ENCODE measurements at places on chromosomes 11 and 22.

DNA sequence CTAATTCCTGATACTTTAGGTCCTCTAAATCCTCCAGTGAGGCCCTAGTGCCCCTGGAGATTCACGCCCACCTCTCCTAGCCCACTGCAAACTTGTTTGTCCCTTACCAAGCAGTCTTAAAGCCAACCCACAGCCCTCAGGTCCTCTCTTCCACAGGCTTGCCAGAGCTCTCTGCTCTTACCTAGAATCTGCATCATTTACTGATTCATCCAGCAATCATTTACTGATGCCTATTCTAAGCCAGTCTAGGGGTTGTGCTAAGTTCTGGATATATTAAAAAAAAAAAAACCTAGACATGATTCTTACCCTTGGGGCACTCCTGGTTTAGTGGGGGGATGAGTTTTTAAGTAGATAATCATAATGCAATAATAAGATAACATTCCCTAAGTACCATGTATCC lies 43.0 kb upstream of the PLET1 start:
- DNase-seq, result no peak

- no peak for DNase-seq
These were observed 240.0 kb downstream of the MIAT start for GRCh38 chr22:26897384-26897783.

DNA sequence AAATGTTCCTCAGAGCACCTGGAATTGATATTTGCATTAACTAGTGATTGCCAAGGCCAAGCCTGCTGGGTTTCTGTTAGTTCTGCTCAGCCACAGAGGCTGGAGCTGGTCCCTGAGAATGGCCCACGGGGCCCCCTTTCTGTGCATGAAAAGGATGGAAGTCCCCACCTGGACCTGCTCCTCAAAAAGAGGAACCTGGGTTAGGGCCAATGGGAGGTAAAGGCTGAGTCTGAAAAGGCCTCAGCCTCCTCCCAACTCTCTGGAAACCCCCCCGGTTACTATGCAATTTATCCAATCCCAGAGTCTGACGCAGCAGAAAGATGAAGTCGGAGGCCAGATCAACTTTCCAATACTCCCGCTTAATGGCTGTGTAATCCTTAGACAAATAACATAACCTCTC lies 6.8 kb upstream of the CREB3L1 start:
- no peak for DNase-seq

DNA sequence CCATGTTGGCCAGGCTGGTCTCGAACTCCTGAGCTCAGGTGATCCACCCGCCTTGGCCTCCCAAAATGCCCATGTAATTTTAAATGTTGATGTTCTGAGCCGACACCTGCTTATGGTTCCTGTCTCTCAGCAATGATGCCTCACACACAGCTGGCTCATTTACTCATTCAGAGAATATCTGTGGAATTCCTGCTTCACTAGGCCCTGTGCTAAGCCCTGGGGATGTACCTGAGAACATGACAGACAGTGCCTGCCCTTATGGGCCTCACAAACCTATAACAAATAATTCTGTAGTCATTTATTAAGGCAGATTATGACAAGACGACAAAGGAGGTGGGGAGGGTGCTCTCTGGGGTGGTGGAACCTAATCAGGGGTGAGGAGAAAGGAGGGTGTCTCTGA lies 93.7 kb downstream of the PRR5L start:
- no peak for DNase-seq

- no peak for DNase-seq
These were observed 31.3 kb downstream of the TMEM123 start for GRCh38 chr11:102421261-102421660.

DNA sequence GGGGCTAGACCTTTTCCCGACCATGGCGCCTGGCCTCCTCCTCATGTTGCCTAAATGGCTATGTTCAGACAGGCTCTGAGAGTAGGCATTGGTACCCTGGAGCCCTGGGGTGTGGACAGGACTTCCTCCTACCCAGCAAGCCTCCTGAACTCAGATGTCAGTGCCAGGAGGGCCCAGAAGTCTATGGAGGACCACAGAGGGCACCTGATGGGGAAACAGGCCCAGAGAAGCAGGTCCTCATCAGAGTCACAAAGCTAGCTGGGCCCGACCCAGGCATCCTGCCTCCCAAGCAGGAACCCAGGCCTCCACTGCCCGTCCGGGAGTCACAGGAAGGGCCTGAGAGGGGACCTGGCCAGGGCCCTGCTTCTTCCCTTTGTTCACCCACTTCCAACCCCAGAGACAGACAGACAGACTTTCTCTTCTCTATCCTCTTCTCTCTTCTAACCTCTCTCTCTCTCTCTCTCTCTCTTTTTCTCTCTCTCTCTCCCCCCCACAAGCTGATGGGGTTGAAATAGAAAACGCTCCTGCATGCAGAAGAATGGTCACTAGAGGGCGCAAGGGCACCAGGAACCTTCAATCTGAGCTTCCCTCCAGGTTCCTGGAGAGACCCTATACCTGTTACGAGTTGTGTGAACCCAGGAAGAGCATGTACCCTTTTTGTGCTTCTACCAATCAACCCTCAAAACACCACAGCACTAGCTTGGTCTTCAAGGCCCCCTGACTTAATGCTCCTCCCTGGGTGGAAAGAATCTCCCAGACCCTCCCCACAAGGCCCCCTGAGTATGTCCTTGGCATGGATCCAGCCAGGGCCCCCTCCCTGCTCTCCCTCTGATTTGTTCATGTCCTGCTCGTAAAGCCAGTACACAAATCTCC lies 27.1 kb downstream of the ARAP1 start:
- peak; percentile 93 for DNase-seq

- DNase-seq, result no peak
These were observed 11.8 kb upstream of the ACY3 start for GRCh38 chr11:67662142-67662834.

DNA sequence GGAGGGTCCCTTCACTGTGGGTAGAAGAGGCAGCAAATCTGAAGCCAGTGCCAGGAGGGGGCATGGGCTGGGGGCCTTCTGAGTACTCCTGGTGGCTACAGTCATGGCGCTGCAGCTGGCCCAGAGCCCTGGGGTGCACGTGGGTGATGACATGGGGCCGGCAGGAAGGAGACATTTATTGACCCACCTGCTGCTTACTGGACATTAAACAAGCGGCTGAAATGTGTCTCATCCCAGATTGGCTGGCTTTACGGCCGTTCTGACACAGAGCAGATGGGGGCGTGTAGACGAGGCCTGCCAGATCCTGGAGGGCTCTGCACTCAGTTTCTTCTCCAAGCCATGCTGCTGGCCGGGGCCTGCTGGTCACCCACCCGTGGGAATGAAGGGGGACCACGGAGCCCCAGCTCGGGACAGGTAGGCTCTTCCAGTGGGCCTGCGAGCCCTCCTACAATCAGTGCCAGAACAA lies 906.9 kb downstream of the BRD1 start:
- no peak for DNase-seq

GRCh38 chr22:27574002-27574366 lies 227.6 kb downstream of the MN1 start:
- DNase-seq, result peak; percentile 25

GRCh38 chr11:88318017-88318416 lies 19.5 kb downstream of the CTSC start:
- peak; percentile 36 for DNase-seq

GRCh38 chr11:112156956-112157766 lies 6.7 kb downstream of the IL18 start:
- peak; percentile 50 for DNase-seq

GRCh38 chr11:62353841-62354240 lies 16.6 kb downstream of the ASRGL1 start:
- DNase-seq, result no peak

- no peak for DNase-seq
These were observed 17.7 kb upstream of the CDON start for GRCh38 chr11:126080161-126080941.

GRCh38 chr11:91394727-91395414 lies 829.7 kb upstream of the FAT3 start:
- no peak for DNase-seq

DNA sequence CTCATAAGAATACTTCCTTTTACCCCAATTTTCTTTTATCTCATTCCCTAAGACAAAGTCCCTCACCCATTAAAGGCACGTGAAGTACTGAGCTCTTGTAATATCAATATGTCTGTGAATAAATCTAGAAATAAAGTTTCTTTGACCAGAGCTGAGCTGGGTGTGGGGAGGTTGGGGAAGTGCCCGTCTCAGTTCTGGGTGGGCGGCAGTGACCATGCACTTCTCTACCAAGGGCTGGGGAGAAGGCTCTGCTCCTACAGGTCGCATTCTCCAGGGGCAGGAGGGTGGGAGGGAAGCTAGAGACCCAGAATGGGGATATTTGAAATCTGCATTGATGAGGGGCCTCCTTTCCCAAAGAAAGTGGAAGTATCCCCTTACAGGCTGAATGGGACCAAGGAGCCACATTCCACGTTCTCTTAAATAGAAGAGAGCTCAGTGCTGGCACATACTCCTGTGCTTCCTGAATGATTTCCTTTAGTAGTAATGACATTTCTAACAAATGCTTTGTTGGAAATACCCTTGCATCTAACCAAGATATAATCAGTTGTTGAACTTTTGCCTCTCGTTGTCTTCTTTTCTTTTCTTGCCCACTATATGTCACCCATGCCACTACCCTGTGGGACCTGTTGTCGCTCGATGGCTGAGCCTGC lies 16.1 kb downstream of the RBX1 start:
- no peak for DNase-seq

GRCh38 chr11:353179-353873 lies 16.0 kb upstream of the B4GALNT4 start:
- DNase-seq, result no peak

GRCh38 chr11:6320411-6321155 lies at the start of gene CAVIN3:
Gene CAVIN3 (minus strand): TSS chr11:6320501. CDS start chr11:6320476, 25 bp downstream.
- peak; percentile 64 for DNase-seq

DNA sequence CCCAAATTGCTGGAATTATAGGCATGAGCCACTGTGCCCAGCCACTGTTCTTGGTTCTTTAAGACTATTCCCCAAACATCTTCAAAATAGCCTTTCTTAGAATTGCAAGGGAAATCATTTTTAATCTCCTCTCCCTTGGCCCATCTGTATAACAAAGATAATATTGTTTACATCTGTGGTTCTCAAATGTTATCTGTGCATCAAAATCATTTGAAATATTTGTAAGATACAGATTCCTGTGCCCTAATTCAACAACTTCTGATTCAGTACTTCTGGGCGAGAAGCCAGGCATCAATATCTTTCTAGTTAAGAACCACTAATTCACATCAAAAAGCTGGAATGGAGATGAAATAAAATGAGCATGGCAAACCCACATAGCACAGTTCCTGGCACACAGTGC lies 83.0 kb downstream of the TMPRSS5 start:
- DNase-seq, result no peak

DNA sequence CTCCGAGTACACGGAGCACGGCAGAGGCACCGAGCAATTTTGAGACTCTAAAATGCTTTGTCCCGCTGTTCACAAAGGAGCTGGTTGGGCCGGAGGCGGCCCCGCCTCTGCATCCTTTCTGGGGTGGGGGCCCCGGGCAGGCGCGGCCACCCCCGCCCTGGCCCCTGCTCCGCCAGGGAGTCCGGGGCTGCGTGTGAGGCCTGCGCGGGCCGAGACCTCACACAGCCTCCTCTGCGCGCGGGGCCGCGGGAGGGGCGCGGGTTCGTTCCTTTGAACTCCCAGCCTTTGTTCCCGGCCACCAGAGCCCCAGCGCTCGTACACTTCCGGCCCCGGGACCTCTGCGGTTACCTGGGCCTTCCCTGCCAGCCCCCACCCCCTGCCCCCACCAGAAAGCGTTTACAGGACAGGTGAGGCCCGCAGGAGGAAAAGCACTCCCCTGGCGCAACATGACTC lies 1.6 kb downstream of the FGF19 start:
- DNase-seq, result no peak

DNA sequence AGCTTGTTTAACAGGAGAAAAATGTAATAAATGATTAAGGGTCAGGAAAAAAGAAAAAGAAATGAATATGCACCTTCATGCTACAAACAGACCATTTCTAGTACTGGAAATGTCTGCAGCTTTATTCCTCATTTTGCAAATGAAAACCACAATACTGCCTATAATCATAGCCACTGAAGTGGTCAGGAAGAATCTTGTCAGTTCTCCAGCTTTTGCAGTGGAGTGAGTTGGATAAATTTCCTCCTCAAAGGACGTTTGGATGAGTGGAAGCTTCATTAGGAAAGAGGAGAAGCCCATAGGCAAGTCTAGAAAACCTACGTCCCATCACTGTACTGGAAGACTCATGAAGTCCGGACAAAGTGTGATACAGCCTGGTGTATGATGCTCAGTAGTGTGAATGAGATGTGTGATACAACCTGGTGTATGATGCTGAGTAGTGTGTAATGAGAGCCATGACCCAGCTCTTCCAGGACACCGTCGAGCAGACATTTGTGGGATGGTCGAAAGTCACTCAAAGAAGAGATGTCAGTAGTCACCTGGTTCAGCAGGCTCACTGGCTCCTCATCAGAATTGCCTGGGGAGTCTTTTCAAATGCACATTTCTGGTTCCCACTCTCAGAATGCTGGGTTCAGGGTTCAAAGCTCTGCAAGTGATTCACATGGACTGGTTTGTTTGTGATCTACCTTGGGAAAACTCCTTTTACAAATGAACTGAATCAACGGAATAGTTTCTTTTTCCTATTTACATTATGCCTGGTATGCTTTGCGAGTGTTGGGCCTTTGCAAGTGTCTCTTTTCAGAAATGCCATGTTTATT lies 101.3 kb downstream of the PDHX start:
- no peak for DNase-seq

- no peak for DNase-seq
These were observed 185.3 kb upstream of the ISX start for GRCh38 chr22:34880662-34881061.

DNA sequence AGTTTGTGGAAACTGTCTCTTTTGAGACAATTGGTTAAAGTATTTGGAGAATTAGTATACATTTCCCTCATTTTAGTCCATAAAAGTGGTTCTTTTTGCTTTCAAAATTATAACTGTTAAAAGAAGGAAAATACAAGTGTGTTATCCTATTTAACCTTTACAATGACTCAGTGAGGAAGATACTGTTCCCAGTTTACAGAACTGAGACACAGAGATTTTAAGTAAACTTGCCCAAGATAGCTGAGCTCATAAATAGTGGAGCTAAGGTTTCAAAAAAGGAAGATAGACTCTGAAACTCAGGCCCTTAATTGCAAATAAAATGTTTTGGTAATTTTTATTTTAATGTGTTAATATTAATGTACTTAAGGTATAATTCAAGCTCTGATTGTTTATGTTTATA lies 58.9 kb downstream of the DKK3 start:
- no peak for DNase-seq

- no peak for DNase-seq
These were observed 1.2 kb downstream of the DRAP1 start for GRCh38 chr11:65920372-65920802.

- no peak for DNase-seq
These were observed 53.1 kb upstream of the SHISAL1 start for GRCh38 chr22:44365832-44366231.

Data from hematopoietic multipotent progenitor cell treated with erythropoietin and hydrocortisone succinate and interleukin-3 and kit ligand, for 4 days (in vitro differentiated cells).